ENCODE measurements at places on chromosomes 7 and 10. TPM values are rescaled to one million over a fixed set of nuclear protein-coding genes. Genes with fewer than 3 reads are reported as not detected.

DNA sequence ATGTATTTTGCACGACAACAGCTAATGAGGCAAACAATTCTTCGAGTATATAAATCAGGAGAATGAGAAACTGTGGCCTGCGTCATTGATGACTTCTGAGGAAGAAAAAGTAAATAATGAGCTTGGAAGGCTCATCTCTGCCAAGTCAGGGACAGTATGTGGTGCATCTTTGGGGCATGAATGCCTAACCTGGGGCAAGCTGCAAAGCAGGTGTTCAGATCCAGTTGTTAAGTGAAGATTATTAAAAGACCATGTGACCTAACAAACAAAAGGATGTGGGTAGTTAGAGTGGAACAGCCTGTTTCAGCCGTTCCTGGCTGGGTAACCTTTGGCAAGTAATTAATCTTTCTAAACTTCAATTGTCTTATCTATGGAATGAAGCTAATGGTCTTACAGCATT, 93.0 kb downstream of the LYZL2 start:
- no peak for DNase-seq

- DNase-seq = no peak
Observed at GRCh38 chr7:158976468-158976848, 120.1 kb downstream of the DYNC2I1 start.

- DNase-seq = peak; percentile 96
Observed at GRCh38 chr10:86971232-86971991, 3.1 kb downstream of the ADIRF start.

GRCh38 chr10:9254353-9254752, 1199.9 kb downstream of the GATA3 start:
- no peak for DNase-seq

- DNase-seq = no peak
Observed at GRCh38 chr10:71285986-71286385, 33.1 kb upstream of the SLC29A3 start.

DNA sequence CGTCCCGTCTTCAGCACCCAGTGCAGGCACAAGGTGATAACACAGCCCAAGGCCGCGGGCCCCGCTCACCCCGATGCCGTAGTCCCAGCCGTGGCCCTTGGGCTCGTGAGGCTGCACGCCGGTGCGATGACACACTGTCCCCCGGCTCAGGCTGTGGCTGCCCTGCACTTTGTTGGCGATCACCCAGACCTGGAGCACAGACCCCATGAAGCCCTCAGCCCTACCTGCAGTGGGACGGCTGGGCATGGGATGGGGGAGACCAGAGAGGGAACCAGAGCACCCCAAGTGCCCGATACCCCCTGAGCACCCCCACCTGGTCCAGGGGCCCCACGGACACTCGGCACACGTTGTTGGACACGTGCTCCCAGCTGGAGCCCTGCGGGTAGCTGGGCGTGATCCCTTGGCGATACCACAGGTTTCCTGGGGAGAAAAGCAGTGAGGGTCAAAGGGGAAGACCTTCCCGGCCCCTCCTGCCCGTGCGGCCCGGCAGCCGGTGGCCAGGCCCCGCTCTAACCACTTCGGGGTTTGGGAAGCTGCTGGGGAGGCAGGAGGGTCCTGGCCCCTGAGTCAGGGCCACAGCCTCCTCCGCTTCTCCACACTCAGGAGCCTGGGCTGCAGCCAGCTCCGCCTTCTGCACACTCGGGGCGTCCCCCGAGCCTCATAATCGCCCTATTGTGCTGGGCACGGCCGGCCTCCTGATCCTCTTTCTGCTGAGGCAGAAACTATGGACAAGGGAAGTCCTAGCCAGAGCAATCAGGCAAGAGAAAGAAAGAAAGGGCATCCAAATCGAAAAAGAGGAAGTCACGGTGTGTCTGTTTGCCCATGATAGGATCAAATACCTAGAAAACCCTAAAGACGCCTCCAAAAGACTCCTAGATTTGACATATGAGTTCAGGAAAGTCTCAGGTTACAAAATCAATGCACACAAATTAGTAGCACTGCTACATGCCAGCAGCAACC, 6.7 kb downstream of the BHLHA15 start:
- no peak for DNase-seq

- peak; percentile 40 for DNase-seq
Observed at GRCh38 chr7:70698219-70698832, 433.6 kb upstream of the GALNT17 start.

- no peak for DNase-seq
Observed at GRCh38 chr7:134697205-134697886, 50.7 kb downstream of the BPGM start.

DNA sequence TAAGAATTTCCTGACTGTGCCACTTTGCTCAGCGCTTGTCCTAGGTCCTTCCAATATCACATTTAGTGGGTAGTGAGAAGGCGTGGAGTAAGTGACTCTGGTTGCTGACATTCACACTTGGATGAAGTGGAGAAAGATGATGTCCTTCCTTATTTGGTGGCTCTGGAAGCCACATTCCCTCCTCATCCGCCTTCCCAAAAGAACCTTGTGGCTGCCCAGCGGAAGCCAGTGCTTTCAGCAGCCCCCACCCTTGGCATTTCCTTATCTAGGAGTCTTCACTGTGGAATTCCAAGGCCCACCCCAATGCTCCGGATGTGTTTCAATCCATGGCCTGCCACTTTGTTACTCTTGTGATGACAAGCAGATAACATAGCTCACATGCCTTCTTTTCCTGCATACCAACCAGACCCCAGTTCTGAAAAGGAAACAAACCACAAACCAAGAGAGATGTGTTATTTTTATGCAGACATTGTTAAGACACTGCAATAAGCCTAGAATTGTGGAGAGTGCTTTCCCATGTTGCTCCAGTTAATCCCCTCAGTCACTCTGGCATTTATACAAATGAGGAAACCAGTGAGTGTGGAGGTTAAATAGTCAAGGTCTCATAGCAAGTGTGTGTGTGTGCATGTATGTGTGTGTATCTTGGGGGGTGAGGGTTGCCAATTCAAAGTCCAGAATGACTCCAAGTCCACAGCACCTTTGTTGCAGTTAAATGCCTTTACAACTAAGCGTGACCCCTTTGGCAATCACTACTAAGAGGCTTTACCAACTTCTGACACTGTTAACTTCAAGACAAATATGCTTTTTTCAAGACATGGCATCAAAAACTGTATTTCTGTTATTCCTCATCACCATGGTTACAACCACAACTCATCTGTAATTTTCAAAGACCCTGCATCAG, 10.3 kb upstream of the ANKRD1 start:
- DNase-seq = peak; percentile 14

DNA sequence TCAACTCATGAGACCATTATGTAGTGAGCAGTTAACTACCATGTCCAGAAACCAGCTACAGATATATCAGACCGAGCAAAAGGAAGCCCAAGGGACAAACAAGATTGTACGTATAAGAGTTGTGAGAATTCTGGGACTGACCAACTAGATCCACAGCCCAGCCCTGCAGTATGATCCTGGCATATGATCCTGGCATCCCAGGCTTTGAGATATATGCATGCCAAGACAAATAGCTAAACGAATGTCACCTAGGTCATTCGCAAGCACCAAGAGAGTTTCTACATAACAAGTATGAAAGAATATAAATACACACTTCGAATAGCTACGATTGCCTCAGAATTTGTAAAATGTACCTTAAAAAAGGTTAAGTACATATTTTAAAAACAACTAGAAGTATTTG, 56.4 kb upstream of the PMPCB start:
- DNase-seq = no peak

DNA sequence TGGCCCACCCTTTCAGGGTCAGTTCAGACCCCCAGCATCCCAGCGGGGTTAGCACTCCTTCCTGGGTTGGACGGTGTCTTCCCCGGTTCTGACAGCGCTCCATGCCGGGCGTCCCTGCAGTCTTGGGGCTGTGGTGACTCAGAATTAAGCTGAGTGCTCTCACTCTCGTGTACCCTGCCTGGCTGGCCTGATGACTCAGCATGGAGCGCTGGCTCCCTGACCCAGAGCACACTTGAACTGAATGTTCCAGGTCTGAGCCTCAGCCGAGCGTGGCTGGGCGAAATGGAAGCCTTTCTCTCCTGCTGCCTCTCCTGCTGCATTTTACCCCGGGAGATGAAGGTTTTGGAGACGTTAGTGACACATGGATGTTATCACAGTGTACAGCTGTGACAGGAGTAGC, 7.1 kb downstream of the BAG3 start:
- peak; percentile 95 for DNase-seq

DNA sequence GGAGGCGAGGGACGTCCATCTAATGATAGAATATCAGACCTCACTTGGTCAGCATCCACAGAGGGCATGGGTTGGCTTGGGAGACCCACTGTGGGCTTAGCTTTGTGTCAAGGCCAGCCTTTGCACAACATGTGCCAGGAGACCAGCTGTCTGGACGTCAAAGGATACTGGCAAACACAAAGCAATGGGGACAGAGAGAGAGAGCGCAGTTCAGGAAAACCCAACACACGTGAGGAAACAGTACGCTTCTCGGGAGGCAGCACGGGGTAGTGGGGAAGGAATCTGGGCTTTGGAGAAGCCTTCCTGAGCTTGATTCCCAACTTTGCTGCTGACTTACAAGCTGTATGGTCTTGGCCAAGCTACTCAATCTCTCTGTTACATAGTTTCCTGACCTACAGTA, 14.7 kb downstream of the PRLHR start:
- DNase-seq = no peak

- DNase-seq = no peak
Observed at GRCh38 chr7:144565586-144565985, 162.1 kb upstream of the NOBOX start.

- DNase-seq = no peak
Observed at GRCh38 chr7:7256731-7257274, 74.5 kb downstream of the C1GALT1 start.

DNA sequence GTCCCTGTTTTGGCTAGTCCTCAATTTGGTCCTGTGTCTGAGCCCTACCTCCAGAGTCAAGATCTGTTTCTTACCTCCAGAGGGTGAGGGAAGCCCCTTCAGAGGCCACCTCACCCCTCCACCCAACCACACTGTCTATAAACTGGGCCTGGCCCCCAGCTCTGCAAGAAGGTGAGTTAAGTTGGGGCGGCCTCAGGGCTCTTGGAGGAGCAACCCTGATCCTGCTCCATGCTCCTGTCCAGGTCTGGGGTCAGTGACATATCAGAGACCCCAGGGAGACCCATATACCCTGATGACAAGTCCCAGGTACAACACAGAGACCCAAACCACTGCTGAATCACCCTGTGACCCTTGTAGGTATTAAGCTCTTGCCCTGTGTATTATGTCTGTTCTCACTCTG, 69.5 kb downstream of the MYL10 start:
- DNase-seq = no peak

- DNase-seq = peak; percentile 79
Observed at GRCh38 chr10:35172574-35172973, 45.9 kb downstream of the CREM start.

DNA sequence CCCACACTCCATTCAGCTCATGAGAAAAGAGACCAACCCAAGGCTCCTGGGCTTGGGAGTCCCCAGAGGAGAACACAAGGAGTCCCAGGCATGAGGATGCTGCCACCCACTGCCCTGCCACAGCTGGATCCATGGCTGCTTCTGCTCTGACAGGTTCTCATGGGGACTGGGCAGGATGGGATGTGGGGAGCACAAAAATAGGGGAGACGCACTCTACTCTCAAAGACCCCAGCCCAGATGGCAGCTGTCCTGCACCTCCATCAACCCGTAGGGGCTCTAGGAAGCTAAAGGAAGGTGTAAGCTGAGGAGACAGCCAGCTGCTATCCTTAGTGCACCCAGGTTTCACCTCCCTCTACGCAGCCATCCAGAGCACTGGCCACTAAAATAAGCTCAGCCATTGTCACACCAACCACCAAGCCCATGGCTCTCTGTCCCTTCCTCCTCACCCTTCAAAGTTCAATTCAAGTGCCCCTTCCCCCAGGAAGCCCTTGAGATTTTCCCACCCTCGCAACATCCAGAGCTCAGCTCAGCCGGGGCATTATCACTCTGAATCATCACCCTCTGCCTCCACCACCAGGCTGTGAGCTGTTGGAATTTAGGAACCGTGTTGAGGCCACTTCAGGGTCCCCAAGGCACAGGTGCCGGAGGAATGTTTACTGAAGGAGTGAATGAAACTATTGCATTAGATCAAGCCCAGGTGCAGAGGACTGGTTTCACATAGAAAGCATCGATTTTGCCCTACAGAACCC, 142.1 kb downstream of the GRID1 start:
- DNase-seq = no peak

DNA sequence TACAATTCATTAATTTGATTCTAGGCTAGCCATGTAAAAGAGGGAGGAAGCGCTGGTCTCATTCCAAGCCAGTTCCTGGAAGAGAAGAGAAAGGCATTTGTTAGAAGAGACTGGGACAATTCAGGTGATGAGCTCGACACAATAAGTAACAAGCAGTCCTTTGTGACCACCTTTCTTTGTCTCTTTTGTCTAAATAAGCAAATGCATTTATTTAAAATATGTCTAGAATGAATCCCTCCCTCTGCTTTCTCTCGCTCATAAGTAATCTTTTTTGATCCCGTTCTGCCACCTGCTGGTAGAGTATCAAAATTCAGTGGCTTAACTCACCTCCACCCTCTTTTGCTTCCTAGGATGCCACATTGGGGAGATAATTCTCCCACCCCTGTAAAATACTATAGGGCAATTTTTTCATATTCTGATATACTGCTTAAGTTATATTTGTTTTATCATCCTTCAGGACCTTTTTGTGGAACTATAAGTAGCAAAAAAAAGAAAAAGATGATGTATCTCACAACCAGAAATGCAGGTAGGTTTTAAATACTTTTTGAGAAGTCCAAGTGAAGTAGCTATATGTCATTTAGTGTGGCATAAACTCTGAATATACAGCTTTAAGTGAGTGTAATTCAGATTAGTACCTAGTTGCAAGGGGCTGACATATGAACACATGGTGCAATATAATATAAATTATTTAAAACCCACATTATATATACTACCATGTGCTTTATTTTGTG, 91.5 kb downstream of the GSDME start:
- peak; percentile 23 for DNase-seq

GRCh38 chr7:148058092-148058491, 532.5 kb upstream of the C7orf33 start:
- DNase-seq = no peak

DNA sequence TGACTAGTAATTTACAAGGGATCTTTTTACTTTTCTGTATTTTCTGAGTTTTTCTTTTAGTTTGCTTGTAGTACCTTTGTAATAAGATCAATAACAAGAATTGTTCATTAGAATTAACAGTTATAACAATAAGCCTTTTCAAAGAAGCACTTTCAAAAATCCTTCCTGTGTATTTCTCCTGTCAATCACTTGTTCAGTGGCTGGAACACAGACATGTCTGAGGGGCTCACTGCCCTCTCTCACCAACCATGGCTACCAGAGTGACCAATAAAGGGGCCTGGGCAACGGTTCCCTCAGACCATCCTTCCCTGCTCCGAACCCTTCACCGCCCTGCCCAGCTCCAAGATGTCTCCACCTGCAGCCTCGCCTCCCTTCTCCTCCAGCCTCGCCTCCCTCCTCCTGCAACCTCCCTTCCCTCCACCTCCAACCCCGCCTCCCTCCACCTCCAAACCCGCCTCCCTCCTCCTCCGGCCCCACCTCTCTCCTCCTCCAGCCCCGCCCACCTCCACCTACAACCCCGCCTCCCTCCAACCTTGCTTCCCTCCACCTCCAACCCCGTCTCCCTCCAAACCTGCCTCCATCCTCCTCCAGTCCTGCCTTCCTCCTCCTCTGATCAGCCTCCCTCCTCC, 353.4 kb downstream of the TNS3 start:
- DNase-seq = no peak

Gene POU6F2
- total RNA-seq = not detected

Gene AKR1C4
- total RNA-seq = not detected

Gene OR6V1
- total RNA-seq = not detected

Gene CAMK2B
- total RNA-seq = 19.3 TPM

Gene AS3MT
- 9.8 TPM for total RNA-seq

Gene PLAC9
- 15.0 TPM for total RNA-seq
